NB4 (cell line): ENCODE measurements at places on chromosomes 7 and 10.

- no peak for DNase-seq
These were observed 81.1 kb downstream of the JMJD1C start for GRCh38 chr10:63384675-63385074.

DNA sequence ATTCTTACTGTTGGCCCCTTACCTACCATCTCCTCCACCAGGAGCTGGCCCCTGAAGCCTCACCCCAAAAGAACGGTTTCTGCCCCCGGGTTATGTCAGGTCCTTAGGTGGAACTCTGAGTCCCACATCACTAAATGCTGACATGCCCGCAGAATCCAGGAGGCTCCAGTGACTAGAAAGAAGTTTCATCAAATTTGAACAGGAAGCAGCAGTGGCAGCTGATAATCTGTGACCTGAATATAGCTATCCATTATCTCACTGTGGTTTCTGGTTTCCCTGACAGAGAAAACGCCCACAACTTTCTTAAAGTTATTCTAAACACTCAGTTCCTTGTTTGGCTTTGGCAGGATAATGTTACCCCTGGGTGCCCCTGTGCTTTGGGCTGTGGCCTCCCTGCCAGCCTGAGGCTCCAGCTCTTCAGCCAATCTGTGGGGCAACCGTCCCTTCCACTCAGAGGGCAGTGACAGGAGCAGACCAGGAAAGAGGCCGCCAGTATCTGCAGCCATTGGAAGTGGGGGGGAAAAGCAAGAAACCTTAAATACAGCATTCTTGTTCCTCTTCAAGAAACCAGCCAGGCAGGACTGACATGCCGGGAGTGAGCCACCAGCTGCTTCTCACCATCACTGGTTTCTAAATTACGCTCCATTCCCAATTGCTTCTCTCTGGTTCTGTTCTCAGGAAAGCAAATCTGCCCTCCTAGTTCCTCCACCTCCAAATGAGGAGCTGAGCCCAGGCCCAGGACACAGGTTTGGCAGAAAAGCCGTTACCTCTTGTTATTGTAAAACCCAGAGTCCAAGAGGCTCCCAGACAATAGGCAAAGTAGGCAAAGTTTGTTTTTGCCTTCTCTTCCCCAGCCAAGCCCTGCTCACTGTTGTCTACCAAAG, 41.2 kb upstream of the VCL start:
- DNase-seq, result peak; percentile 92

- no peak for DNase-seq
These were observed 21.1 kb downstream of the ZNF282 start for GRCh38 chr7:149216402-149216801.

- DNase-seq, result peak; percentile 52
These were observed 276.9 kb downstream of the CSTF2T start for GRCh38 chr10:51422311-51423120.

DNA sequence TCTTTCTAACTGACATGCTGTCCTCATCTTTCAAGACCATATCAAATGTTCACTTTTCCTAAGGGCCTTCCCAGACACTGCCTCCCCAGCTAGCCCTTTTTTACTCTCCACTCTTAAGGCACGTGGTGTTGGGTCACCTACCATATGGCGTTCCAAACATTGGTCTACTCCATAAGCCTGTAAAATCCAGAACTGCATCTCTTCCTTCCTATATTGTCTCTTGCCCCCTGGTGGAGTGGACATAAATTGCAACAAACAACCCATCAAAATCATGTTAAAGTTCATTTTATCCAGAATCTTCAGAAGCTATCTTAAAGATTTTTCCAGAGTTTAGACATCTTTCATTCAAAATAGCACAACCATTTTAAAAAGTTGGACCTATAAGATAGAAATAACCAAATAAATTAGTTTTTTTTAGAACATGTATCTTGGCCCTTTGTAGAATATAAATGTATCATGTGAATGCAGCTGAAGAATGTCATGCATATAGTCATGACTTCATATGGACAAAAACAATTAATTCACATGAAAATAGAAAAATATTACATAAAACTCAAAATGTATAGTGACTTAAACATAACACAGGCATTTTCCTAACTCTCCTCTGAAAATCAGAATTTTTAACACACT, 180.6 kb upstream of the CHRM2 start:
- DNase-seq, result peak; percentile 52

DNA sequence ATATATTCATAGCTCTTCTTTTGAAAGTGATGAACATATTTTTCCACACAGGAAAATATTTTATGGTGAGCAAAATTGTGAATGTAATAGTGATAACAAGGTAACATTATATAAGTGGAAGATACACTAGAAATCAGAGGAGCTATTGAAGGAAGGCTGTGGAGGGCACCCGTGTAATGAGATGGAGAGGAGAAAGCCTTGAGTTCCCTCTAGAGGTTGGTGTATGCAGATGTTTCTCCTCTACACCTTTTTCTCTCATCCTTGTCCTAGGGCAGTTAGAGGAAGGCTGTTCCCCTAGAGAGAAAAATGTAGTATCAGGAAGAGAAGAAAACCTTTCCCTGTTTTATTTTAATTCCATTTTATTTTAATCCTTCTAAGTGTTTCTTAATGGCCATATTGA, 54.6 kb upstream of the NRG3 start:
- DNase-seq, result peak; percentile 32

DNA sequence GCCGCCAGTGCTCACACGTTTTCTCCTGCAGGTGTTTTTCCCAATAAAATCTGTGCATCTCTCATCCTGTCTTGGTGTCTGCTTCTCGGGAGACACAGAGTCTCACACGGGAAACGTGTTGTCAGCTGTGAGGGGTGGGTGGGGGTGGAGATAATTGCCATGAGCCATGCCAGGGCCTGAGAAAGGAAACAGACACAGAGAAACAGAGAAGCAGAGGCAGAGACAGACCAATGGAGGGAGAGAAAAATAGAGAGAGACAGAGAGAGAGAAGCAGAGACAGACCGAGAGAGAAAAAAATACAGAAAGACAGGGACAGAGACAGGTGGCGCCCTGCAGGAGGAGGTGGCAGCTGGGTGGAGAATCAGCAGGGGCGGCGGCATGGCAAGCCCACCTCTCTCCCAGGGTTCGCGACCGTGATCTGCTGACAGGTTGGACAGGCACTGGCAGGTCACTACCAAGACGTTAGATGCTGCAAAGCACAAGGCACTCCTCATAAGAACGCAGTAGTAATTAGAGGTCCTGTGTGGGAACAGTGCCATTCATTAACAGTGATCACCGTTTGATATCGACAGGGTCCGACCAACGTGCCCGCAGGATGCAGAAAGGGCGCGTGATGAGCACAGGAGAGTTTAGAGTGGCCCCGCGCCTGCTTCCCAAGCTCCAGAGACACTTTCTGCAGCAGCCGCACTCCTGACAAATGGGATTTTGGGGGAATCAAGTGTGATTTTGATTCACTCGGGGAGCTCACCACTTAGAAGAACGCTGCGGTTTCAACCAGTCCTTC, 70.5 kb upstream of the INSIG1 start:
- no peak for DNase-seq

DNA sequence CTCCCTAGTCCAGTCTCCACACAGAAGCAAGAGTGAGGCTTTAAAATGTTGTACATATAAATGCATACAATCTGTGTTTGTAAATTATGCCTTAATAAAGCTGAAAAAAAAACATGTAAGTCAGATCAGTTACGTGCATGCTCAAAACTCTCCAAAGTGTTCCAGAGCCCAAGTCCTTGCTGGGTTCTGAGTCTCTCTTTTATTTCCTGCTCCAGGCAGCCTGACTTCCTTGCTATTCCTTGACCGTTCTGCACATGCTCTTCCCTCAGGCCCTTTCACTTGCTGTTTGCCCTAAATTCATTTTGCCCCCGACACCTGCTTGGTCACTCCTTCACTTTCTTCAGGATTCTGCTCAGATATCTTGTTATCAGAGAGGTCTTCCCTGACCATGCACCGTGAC, 770.1 kb downstream of the PHTF2 start:
- no peak for DNase-seq

DNA sequence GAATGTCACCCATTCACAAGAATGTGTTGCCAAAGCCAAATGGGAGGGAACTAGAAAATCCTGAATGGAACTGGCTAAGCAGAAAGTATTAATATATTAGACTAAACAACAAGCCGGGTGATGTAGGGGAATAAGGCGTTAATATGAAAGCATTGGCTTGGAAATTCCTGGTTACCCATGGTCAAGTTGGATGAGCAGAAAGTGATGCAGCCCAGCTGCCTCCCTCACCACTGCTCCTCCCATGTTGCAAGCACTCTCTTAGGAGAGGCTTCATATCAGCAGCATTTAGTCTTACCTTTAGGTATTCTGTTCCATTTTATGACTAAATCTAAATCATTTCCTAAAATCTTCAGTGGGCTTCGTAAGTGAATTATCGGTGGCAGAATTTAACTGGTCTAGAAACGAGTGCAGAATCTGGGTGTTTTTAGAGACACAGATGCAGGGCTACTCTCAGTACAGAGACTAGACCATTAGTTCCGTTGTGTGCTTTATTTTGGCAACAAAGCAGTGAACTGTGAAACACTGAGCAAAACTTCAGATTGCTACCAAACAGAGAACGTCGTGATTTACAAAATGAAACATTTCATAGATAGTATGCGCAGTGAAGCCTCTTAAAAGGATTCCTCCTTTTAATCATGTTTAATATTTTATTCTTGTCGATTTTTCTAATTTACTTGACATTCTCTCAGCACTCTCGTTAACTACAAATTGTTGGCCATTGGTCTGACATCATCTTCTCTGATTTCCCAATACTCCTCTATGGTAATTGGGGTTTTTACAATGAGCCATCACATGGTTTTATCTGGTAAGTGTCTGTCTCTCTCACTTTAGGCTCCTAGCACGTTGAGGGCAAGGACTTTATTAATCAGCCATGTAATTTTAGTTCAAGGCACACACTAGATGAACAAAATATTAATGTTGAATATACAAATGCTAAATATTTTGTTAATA, 22.0 kb upstream of the HGF start:
- peak; percentile 39 for DNase-seq

GRCh38 chr10:111973306-111973705, 210.3 kb downstream of the GPAM start:
- DNase-seq, result no peak

DNA sequence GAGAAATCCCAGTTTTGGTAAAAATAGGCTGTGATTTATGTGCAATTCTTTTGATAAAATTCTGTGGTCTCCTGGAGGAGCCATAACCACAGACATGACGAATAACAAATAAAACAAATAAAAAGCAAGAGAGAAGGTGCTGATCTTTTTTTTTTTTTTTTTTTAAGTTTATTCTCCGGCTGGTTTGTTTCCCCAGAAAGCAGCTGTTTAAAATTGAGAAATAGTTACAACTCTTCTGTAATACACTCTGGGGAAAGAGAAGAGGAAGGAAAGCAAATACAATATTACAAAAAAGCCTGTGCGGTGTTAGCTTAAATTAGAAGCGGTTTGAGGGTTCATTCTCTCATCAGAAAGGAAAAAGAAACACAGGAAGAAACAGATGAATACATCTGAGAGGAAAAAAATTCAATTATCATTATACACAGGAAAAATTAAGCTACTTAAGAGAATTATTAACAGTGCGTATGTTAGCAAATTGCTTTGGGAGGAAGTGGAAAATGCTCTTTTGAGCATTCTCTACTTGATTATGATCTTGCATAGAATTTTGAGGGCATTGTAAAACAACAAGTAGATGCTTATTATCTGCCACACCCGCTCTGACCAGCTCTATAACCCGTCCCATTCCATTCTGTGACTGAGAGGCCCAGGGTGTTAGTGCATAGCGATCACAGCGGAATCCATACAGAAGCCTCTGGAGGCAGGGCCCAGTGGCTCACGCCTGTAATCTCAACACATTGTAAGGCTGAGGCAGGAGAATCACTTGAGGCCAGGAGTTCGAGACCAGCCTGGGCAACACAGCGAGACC, 40.6 kb upstream of the WAC start:
- peak; percentile 70 for DNase-seq

DNA sequence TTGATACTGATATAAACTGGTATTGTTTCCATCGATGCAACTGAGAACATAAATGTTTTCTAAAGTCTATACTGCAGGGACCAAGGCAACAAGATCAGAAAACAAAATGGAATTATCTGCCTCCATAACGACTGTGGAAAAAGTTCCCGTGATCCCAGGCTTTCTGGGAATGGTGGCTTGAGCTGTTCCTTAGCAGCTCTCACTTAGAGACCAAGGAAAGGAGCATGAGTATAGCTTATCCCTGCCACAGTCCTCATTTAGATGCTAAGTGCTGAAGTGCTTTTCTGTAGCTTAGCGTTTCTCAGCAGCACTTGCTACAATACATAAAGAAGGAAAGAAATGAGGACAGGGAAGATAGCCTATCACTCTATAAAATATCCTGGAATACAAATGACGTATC, 5.5 kb downstream of the WNT8B start:
- DNase-seq, result no peak

DNA sequence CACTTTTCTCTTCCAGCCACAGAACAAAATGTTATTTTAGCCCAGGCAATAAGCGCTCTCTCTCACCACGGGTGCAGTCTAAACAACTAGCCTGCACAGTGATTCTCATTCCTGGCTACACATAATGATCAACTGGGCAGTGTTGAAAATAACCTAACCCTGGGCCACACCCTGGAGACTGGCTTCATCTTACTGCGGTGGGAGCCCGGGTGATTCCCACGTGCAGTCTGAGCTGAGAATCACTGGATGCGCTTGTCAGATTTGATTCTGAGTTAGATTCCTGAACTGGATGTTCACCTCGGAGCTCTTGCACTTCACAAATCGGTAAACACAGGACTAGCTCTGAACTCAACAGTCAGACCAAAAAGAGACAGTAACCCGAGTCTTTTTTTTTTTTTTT, 14.9 kb downstream of the ZC3HAV1 start:
- no peak for DNase-seq

DNA sequence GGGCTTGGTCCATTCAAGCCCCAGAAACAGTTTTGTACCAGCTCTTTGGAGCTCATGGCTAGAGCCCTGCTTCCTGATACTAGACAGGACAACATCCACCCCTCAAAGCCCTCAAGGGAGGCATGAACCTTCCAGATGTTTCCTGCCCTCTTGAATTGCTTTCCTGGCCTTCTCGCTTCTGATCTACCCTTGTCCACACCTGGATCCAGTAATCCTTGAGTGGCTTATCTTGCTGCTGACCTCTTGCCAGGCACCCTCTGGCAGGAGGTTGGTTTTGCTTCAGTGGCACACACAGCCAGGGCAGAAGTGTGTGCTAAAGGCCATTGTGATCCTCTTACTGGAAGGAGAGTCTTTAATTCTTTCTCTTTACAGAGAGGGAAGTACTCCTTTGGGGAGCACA, 495.8 kb downstream of the PLXNA4 start:
- no peak for DNase-seq

DNA sequence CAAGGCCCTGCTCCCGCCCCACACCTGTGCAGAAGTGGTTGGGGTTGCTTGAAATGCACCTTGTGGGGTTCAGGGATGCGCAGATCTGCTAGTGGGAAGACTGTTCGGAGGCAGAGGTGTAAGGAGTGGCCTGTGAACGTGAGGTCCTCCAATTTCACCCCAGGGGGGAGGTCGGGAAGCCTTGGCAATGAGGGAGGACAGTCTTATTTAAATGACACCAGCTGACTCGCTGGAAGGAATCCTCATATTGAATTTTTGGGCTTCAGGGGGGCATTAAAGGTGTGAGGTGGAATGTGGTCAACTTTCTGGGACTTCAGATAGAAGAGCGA, 218.8 kb upstream of the CELF2 start:
- no peak for DNase-seq
